ENCODE measurements at places on chromosomes 3 and 15.

GRCh38 chr3:170355738-170356595 is 1.5 kb upstream of the SKIL start:
- DNase-seq = peak; percentile 96

- DNase-seq = peak; percentile 97
These were observed 43.1 kb upstream of the LIMD1 start for GRCh38 chr3:45551214-45552010.

- DNase-seq = no peak
These were observed 12.8 kb upstream of the SH3BP5 start for GRCh38 chr3:15345066-15345607.

GRCh38 chr3:197224034-197224444 is 74.4 kb downstream of the DLG1 start:
- DNase-seq = peak; percentile 58

DNA sequence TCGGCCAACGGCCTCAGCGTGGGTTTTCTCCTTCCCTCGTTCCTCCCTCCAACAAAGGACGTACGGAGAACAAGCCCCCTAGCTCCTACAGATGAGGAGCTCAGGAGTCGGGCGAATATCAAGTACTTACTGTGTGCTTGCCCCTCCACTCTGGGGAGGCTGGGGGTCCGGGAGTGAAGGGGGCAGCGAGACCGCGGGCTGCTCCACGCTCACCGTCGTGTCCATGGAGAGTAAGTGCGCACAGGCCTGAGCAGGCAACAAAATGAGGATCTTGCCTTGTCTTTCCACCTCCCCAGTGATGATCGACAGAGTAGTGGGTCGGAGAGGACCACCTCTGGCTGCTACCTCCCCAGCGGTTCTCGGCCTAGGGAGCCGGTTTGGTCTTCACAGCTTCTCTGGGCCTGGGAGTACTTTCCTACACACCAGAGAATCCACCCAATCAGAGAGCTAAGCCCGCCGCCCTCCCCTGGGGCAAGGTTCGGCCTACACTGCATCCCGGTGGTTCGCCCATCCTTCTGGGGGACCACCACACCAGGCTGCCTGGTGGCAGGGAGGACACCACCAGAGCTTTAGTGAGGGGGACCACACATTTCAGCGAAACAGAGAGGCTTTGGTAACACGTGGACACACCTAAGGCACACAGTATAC is 603 bp upstream of the TRANK1 start:
- DNase-seq = no peak

- peak; percentile 86 for DNase-seq
These were observed 25.5 kb upstream of the SNRPA1 start for GRCh38 chr15:101320501-101321052.

Data from inflammatory macrophage treated with lipopolysaccharide for 4 hours (primary cell).